Cortex of kidney (tissue), 1 donor: ENCODE measurements at places on chromosomes 13 and 19.

GRCh38 chr19:58054901-58055874, 3.9 kb upstream of the ZNF135 start:
- DNase-seq = no peak

DNA sequence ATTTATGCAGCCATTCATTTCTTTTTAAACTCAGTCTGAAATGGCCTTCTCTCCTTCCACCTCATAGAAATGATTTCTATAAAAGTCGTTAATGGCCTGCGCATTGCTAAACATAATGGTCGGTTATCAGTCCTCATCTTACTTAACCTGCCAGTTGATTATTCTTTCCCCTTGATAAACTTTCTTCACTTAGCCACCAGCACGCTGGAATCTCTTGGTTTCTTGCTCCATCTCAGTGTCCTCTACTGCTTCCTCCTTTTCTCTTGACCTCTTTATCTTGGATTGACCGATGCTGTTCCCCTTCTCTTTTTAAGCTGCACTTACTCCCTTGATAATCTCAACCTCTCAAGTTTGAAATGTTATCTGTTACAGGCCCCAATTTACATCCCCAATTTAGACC, 12.2 kb upstream of the CLC start:
- DNase-seq = no peak

GRCh38 chr13:53821632-53822031, 793.0 kb downstream of the OLFM4 start:
- no peak for DNase-seq

DNA sequence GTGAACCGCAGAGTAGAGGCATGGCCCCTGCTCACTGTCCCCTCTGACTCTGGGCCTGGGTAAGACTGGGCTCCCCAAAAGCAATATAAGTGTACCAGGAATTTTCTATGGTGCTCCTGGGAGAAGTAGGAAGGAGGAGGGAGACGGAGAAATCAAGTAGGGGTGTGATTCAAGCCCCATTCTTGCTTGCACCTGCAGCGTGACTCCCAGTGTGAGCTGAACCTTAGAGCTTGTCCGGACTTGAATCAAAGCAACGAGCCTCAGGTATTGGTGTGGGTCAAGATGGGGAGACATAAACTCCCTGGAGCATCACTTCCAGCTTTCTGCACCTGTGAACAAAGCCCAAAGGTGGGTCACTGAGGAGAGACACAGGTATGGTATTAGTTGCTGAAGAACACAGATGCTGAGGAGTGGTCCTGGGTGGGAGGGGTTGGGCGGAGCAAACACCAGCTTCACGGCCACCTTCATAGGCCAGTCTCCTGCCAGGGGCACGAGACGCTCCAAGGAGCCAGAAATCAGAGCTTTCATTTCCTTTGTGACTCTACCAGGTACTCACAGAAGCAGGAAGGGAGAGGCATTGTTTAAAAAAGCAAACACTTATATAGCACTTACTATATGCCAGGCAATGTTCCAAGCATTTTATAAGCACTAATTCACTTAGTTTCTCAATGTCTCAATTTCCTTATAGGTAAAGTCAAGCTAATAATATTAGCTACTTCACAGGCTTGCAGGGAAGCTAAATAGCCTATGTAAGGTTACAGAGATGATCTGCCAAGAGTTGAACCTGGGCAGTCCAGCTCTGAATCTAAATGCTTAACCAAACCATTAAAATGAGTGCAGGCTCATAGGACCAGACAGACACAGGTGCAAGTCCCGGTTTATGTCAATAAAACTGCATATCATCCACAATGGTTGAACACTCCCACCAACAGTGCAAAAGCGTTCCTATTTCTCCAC, 775.3 kb downstream of the UQCRFS1 start:
- DNase-seq = no peak

GRCh38 chr19:38375748-38376147, 1.4 kb downstream of the PSMD8 start:
- no peak for DNase-seq

DNA sequence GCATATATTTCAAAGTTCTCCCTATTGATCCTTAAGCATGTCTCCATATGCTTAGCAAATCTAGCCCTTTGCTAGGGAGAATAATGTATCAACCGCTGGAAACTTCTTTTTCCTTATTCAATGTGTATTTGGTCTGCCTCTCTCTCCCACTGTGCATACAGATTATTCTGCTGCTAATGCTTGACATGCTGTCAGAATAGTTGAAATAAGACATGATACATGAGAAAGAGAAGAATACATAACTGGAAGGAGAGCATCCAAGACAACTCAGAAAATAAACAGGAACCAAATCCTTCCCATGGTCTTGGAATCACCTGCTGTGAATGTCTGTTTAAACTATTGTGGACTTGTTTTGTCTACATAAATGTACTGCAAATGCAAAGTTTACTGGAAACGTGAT, 1103.0 kb downstream of the EFNB2 start:
- no peak for DNase-seq

- DNase-seq = no peak
Observed at GRCh38 chr19:15591796-15592195, 23.2 kb upstream of the CYP4F8 start.

DNA sequence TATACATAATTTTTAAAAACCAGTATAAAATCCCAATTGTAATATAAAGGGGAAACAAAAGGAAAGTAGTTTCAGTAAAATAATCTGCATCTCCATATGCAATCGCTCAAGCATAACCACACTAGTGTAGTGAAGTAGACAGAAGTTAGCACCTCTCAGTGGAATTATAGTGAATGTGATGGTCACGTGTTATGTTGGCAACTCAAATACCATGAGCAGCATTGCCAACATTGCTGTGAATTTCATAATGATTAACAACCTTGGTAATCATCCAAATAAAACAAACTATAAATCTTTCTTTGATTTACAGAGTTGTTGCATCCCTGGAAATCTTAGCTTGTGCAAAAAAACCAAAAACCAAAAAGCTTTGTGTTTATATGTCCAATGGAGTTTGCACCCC, 77.3 kb upstream of the SIAH3 start:
- DNase-seq = no peak

DNA sequence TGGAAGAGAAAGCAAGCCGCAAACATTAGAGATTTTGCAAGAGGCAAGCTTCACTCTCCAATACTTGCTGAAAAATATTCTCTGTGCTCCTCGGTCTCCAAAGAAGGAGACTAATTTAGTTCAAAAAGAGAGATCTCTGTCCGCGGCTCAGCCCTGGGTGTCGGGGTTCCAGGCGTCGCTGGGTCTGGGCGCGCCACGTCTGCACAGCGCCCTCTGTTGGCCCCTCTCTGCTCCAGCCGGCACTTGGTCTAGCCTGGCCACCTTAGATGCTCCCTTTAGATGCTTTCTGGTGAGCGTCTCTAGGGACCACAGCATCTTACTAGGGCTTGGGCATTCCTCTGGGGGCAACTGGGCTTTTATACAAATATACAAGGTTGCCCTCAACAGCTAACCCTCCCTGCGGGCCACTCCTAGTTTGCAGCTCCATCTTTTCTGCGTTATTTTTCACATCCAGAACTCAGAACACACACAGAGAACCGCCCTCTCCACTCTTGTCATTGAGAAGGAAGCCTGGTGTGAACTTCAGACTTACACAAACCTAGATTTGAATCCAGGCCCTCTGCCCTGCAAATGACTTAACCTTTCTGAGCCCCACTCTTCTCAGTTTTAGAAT, 78.3 kb downstream of the CYSLTR2 start:
- no peak for DNase-seq

GRCh38 chr19:18208098-18208951, 4.5 kb upstream of the RAB3A start:
- no peak for DNase-seq

DNA sequence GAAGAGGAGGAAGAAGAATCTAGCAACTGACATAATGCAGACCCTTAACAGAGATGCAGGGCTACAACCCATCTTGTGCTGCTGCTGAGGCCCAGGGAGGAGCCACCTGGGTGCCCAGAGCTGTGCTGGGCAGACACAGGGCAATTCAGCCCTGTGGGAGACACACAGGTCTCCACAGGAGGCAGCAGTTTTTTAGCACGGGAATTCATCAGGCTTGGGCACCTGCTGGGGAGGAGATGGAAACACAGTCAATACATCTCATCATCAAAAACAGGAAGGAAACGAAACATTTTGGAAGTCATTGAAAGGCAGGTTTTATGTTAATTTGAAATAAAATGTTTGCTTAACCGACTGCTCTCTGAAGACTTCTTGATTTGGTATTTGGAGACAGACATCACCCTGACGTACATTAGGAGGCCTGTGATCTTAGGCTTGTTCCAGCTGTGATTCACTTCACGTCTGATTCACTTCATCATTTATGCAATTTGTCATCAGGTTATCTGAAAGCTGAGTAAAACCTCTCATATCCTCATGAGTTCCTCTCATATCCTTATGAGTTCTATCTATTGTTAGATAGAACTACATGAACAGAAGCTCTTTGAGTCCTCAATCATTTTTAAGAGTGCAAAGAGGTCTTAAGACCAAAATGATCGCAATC, 77.4 kb downstream of the CYSLTR2 start:
- DNase-seq = no peak

GRCh38 chr13:73656863-73657262, 477.3 kb downstream of the KLF12 start:
- DNase-seq = no peak
